Activated CD4-positive, alpha-beta memory T cell treated with anti-CD3 and anti-CD28 coated beads, Interleukin-2, amount 10 ng/mL, durations not matched to agents 7 days and 5 days (primary cell): ENCODE measurements at places on chromosomes 5 and 9.

DNA sequence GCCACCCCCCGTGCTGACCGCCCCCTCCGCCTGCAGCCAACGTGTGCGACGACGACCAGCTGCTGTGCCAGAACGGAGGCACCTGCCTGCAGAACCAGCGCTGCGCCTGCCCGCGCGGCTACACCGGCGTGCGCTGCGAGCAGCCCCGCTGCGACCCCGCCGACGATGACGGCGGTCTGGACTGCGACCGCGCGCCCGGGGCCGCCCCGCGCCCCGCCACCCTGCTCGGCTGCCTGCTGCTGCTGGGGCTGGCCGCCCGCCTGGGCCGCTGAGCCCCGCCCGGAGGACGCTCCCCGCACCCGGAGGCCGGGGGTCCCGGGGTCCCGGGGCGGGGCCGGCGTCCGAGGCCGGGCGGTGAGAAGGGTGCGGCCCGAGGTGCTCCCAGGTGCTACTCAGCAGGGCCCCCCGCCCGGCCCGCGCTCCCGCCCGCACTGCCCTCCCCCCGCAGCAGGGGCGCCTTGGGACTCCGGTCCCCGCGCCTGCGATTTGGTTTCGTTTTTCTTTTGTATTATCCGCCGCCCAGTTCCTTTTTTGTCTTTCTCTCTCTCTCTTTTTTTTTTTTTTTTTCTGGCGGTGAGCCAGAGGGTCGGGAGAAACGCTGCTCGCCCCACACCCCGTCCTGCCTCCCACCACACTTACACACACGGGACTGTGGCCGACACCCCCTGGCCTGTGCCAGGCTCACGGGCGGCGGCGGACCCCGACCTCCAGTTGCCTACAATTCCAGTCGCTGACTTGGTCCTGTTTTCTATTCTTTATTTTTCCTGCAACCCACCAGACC, 80.2 kb downstream of the NTNG2 start:
- DNase-seq = peak; percentile 65

- no peak for DNase-seq
These were observed 174.3 kb downstream of the PAPPA start for GRCh38 chr9:116327701-116328405.

DNA sequence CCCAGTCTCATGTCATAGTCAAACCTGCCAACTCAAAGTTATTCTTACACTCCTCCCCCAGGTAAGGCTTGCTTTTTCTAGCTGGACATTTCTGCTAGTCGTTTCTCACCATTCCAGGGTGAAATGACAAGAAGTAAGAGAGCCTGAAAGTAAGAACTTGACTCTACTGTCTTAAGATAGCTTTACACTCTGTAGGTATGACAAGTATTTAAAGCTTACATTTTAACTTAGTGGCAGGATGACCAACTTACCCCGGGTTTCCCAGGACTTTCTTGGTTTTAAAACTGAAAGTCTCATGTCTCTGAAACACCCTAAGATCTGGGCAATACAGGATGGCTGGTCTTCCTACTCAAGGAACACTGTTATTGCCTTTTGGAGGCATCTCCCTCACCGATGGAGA, 67.5 kb upstream of the PIK3R1 start:
- DNase-seq = no peak

DNA sequence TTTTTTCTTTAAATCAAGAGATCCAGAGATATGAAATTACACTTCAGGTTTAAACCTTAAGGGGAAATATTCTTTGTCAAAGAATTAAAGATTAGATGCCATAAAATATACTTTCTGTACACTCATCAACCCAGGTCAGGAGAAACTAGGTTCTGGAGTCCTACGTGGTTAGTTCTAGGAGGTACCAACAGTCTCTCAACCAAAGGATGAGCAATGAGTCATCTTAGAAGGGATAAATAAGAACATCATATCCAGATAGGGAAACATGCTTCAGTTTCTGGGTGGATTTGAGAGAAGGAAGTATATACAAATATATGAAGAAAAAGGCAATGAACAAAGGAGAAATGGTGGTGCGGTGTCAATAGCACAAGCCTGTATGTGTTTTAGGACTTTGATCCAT, 98.2 kb downstream of the CSNK1G3 start:
- no peak for DNase-seq

- DNase-seq = no peak
These were observed 35.8 kb downstream of the ZNF782 start for GRCh38 chr9:96818533-96818932.

DNA sequence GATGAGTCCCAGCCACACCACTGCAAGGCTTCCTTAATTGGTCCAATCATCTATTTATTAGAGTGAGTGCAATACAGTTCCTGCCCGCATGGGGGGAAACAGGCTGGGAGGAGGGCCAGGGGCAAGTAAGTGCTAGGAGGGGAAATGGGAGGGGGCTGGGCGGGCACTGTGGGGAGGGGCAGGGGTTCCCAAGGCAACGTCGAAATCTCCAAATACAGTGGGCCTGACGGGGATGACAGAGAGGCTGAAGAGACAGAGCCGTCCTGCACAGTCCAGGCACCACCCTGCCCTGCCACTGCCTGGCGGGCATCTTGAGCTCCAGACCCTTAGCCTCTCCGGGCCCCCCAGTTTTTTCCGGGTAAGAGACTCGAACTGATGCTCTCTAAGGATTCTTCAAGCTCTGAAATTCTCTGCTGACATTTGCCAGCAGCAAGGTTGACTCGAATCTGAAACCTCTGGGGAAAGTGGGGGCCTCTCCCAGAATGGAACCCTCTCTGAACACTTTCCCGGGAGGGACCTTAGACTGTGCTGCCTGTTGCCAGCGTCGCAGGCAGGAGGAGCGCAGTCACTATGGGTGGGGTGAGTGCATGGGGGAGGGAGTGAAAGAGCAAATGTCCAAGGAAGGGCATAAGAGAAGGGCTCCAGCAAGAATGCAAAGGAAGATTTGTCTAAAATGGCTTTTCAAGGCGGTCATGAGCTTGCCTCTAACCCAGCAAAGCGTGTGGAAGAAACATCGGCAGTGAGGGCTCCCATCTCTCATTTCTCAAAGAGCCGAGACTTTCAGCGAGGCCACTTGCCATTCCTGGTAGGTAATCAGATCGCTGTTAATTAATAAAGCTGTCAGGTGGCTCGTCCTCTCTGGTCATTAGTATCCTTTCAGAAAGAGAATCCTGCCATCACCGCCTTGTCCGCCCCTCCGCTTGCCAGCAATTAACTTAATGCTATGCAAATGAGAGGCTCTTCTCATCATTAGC, 99.0 kb downstream of the GTF3C4 start:
- peak; percentile 71 for DNase-seq

DNA sequence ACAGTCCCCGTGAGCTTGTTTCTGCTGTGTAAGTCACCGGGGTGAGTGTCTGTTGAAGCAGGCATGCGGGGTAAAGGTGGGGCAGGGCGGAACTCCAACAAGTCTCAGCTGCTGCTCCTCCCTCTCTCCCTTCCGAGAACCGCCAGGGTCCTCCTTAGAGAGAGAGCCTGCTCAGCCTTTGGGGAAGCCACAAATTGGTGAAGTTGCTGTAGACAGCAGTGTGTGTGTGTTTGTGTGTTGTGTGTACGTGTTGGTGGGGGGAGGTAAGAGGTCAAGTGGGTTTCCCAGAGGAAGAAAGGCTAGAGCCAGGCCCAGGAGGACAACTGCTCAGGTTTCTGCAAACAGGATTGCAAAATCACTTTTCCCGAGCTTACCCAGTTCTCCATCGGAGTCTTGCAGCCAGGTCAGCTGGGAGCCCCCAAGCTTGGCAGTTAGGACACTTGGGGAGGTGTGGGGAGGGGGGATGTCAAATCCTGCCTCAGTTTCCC, 38.9 kb upstream of the DAB2IP start:
- no peak for DNase-seq

- DNase-seq = no peak
These were observed 686.7 kb downstream of the DTWD2 start for GRCh38 chr5:118301696-118302095.

DNA sequence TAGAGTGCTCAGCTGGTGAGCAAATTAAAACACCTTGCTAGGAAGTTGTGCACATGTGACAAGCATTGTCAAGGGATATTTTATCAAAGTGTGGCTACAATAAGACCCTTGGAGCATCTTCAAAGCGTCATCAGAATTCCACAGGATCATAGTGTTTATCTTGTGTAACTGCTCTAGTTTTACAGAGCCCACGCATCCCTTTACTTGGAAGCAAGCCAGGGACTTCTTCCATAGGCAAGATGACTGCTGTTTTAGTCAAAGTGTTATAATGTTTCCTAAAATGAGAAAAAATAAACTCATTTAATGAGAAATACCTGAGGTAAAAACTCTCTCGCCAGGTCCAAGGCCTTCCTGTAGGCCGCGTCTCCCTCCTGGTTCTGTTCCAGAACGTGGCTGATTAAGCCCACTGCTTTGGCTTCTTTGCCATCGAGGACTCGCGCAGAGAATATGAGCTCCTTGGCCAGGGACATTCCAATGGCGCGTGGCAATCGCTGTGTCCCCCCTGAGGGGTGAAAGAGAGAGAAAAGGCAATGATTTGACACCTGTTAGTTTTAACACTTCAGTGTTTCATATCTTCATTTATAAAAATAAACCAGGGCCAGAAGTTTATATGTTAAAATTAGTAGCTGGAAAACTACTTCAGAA, 141.1 kb downstream of the AUH start:
- no peak for DNase-seq

DNA sequence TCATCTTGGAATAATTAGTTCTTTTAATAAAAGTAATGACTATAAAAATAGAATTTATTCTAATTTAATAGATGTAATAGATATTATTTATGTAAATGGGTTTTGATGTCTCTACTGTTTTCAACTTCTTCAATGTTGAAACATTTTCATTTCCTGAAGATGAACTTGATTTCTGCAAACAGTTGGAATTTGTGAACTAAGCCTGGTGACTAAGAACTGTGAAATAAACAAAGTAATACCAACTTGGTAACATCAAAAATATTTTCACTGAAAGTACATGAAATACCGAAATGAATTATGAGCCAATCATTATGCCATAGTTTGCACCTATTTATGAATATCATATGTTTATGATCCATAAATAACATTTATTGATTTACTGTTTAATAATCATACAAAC, 143.8 kb upstream of the FGF10 start:
- no peak for DNase-seq

DNA sequence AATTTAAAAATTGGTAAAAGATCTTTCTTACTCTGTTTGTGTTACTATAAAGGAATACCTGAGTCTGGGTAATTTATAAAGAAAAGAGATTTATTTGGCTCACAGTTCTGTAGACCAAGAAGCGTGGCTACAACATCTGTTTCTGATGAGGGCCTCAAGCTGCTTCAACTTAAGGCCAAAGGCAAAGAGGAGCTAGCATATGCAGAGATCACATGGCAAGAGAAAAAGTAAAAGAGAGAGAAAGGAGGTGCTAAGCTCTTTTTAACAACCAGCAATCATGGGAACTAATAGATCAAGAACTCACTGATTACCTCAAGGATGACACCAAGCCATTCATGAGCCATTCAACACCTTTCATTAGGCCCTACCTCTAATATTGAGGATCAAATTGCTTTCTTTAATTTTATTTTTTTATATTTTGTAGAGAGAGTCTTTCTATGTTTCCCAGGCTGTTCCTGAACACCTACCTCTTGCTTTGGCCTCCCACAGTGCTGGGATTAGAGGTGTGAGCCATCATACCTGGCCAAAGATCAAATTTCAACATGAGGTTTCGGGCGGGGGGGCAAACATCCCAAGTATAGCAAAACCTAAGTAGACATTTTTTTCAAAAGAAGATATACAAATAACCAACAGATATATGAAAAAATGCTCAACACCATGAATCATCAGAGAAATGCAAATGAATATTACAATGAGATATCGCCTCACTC, 16.0 kb upstream of the SHC3 start:
- no peak for DNase-seq

GRCh38 chr9:92767066-92768054, 2.7 kb upstream of the BICD2 start:
- no peak for DNase-seq

DNA sequence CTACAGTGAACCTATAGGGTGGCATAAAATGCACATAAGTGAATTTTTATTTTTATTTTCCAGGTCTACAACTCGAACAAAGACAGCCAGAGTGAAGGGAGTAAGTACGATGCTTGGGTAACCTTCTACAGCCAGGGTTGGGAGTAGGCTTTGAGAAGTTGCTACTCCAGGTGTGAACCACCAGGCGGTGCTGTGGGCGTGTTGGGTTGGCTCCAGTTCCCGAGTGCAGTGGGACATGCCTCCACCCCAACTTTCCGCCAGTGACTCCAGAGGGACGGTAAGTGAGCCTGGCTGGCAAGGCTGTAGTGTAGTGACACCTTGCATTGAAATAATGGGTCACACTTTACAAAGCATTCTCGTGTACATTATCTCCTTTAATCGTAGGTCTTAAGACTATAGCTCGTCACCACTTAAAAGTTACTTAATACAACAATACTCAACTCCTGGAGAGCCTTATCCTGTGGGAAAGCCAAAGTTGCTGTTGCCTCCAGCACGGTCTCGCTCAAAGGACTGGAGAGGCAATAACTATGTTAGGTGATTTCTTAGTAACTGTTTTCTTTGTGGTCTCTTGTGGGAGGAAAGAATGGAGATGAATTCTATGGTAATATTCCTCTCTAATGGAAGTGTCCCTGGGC, 244.0 kb downstream of the ARHGAP26 start:
- peak; percentile 47 for DNase-seq

DNA sequence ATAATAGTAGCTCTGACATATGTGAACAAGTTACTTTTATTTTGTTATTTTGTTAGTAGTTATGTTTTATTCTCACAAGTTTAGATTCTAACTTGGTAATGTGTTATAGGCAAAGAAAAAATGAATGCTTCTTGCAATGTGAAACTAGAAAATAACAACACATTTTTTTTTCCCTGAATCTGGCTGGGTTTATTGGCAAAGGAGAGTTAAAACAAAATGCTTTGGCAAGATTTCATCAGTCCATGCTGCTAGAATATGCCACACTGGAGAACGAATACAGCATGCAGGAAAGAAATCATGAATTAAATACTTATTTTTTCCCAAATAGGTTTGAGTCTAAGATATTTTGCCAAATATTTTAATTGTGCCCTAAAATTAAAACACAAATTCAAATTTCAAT, 1048.1 kb upstream of the ACO1 start:
- no peak for DNase-seq

GRCh38 chr5:180799194-180799593, 3.4 kb downstream of the MGAT1 start:
- no peak for DNase-seq

DNA sequence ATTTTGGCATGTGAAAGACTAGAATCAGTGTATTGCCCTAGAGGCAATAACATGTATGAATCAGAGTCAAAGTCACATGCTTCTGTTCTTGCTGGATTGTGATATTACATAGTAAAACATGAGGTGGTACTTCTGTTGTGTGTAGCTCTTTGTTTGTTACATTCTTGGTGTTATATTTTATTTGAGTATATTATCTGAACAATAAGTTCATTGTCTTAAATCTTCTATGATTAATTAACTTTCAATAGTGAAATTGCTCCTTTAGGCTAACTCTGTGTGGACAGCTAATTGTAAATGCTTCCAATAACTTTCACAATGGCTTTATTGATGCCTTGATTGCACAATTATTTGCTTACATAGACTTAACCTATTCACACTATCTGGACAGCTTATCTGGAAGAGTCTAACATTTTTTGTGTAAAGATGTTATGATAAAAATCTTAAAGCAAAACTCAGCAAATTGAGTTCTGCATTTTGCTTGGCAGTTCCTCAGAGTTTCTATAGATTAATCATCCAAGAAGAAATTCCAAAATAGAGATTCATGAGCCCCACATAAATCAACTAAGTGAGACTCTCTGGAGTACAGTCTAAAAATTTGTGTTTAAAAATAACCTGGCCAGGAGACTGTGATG, 239.6 kb upstream of the TUSC1 start:
- no peak for DNase-seq

- DNase-seq = no peak
These were observed 73.3 kb upstream of the ORM1 start for GRCh38 chr9:114249424-114250234.
